ENCODE measurements at places on chromosomes 4 and X. TPM values are rescaled to one million over a fixed set of nuclear protein-coding genes. Genes with fewer than 3 reads are reported as not detected.

Gene RNF175
- total RNA-seq = not detected

GRCh38 chr4:17398035-17398434 lies 113.9 kb downstream of the QDPR start:
- no peak for DNase-seq
- H3K4me1 ChIP-seq = no peaks in the 10 kb centered on the region
- no peak overlapping the region for H3K27ac ChIP-seq
- no peaks in the 10 kb centered on the region for H3K27me3 ChIP-seq

Gene CDX4
- total RNA-seq = not detected

Gene WDR17
- 3.9 TPM for total RNA-seq

Gene JAKMIP1
- 4.6 TPM for total RNA-seq

- H3K27ac ChIP-seq = no peak overlapping the region
- H3K4me3 ChIP-seq = no peak overlapping the region
- H3K36me3 ChIP-seq = no peaks in the 10 kb centered on the region
Measured at GRCh38 chrX:103343105-103343504, 13.1 kb downstream of the TCEAL7 start.

DNA sequence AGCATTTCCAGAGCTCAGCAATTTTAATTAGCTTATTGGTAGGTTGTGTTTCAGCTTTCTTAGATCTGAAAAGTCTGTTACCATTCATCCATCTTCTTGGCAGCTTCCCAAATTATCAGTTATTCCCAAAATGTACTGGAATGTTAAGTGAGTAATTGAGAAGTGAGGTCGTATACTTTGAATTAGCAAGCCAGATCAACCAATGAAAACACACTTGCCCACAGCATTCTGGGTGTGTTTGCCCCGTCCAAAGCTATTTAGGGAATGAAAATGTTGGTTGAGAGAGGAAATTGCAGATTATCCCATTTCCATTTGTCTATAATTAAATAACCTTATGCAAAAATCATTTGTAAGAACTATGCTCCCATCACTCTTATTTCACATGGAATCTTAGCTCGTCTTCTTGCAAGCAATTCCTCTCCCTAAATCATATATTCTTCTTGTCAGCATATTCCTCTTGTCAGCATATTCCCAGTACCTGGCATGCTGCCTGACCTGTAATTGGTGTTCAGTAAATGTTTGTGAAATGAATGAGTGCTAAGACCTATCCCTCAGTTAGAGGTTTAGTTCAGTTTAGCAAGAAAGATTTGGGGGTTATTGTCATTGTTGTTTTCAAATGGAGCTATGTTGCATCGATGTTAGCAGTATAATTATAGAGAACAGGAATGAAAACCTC lies 23.3 kb upstream of the ANTXR2 start:
- no peak overlapping the region for H3K4me3 ChIP-seq
- H3K27ac ChIP-seq = no peak overlapping the region
- H3K27me3 ChIP-seq = no peaks in the 10 kb centered on the region
- DNase-seq = no peak
- no peaks in the 10 kb centered on the region for H3K4me1 ChIP-seq

DNA sequence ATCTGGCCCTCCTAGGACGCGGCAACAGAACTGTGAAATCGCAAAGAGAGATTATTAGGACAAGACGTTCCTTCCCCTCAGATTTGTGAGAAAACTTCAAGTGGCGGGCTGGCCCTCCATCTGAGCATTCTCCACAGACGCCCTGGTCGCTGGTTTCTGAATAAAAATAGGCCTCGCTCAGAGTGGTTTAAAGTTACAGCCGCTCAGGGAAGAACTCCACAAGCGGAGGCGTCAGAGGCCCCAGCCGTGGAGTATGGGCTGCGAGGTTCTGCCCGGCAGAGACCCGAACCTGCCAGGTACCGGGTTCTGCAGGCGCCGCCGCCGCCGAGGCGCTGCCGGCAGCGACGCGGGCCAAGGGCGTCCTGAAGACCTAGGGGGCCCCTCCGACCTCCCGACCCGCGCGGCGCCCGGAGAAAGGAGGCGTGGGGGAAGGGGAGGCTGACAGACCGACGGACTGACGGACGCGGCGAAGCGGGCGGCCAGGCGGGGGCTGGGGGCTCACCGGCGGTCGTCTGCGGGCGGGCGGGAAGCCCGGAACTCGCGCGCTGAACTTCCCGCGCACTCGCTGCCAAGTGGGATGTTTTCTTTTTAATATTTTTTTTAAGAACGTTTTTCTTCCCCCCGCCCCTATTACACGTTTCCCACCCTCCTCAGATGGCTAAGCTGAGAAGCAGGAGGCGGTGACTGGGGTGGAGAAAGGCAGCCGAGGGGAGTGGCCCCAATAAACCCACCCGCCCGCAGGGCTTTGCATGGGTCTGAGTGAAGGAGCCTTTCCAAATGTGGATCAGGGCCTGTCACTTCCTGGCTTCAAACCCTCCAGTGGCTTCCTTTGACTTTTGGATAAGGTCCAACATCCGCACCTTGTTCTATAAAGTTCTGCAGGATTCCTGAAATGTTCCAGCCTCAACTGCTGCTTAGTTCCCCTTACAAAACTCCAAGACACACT lies at the start of gene PABPC4L:
PABPC4L (minus strand) TSS at position 574 of the 946 bp plus-strand sequence. CDS start 770 bp downstream, outside the sequence.
- DNase-seq = peak; percentile 18
- H3K27me3 ChIP-seq = peaks cover 3% of the 10 kb centered on the region
- no peaks in the 10 kb centered on the region for H3K4me1 ChIP-seq
- peak within 1 kb of the TSS; percentile 67 for H3K27ac ChIP-seq
- H3K36me3 ChIP-seq = no peaks in the 10 kb centered on the region
- no peak within 1 kb of the TSS for H3K4me3 ChIP-seq

Gene SYAP1
- 106 TPM for total RNA-seq

GRCh38 chr4:168854350-168854921 lies 155.6 kb downstream of the CBR4 start:
- H3K4me3 ChIP-seq = no peak overlapping the region
- no peak for DNase-seq
- H3K27me3 ChIP-seq = no peaks in the 10 kb centered on the region
- no peaks in the 10 kb centered on the region for H3K36me3 ChIP-seq
- H3K4me1 ChIP-seq = peaks cover 8% of the 10 kb centered on the region

Gene CENPVL2
- total RNA-seq = not detected

Gene TSC22D3
- 474 TPM for total RNA-seq

DNA sequence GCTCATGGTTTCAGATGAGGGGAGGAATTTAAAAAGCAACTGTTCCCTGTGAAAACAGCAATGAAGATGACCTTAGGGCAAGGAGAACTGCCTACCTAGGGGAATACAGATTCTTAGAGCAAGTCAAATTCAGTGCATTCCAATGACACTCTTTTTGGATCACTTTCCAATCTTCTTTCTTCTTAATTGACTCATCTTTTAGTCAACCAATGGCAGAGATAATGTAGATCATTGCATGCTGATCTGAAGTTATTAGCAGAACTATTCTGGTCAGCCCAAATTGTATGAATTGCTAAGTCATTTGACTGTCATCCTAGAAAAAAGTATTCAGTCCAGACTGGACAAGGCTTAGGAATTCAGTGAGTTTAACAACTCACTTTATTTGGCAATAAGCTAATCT lies 12.6 kb upstream of the NR3C2 start:
- no peaks in the 10 kb centered on the region for H3K4me1 ChIP-seq
- no peaks in the 10 kb centered on the region for H3K27me3 ChIP-seq
- no peaks in the 10 kb centered on the region for H3K36me3 ChIP-seq

DNA sequence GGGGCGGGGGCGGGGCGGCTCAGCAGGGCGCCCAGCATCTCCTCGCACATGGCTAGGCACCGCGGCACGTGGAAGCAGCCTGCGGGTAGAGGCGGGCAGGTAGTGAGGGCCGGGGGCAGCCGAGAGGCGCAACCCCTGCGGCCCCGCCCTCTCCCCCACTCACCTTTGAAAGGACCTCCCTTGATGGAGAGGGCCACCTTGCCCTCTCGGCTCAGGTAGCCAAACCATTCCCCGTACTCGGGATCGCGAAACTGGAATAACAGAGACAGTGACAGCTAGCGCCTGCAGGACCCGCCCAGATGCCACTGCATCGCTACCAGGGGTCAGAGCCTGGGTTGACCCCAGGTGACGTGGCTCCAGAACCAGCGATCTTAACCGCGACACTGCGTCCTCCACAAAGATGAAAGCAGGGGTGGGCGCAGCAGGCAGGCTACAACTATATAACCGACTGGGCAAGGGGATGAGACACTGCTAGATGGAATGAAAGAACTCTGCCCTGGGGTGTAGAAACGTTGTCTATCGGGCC lies 552 bp upstream of the NAA10 start:
- DNase-seq = no peak
- no peak overlapping the region for H3K27ac ChIP-seq
- H3K36me3 ChIP-seq = peaks cover 17% of the 10 kb centered on the region
- peaks cover 15% of the 10 kb centered on the region for H3K4me1 ChIP-seq
- no peaks in the 10 kb centered on the region for H3K27me3 ChIP-seq

GRCh38 chrX:63686878-63687714 lies 97.9 kb downstream of the ARHGEF9 start:
- no peak overlapping the region for H3K4me3 ChIP-seq
- H3K27ac ChIP-seq = no peak overlapping the region
- H3K4me1 ChIP-seq = no peaks in the 10 kb centered on the region
- H3K27me3 ChIP-seq = peaks cover 4% of the 10 kb centered on the region

DNA sequence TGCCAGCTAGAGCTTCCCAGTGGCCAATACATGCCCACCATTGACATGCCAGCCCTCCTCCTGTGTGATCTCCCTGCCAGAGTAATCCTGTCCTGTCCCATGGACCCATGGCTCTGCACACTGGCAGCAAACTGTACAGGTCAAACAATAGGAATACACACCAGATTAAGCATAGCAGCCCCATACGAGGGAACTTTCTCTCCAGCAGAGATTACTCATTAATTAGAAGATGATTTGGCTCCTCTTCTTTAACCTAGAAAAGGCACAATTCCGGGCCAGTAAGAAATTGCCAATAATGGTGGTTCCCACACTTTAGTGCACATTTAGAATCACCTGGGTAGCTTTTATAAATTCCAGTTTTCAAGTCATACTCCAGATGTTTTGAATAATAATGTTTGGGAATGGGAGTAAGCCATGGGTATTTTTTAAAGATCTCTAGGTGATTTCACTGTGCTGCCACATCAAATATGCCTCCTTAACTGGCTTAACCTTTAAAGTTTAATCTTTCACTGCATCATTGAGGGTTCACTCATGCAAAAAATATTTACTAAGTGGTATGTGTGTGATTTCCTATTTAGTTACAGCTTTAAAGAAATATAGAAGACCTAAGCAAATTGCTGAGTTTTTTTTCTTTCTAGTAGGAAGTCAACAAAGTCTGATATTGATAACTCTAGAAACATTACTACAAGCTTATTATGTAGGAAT lies 277.6 kb upstream of the NWD2 start:
- no peaks in the 10 kb centered on the region for H3K36me3 ChIP-seq
- no peak for DNase-seq
- no peak overlapping the region for H3K4me3 ChIP-seq
- H3K27me3 ChIP-seq = no peaks in the 10 kb centered on the region
- H3K4me1 ChIP-seq = no peaks in the 10 kb centered on the region

DNA sequence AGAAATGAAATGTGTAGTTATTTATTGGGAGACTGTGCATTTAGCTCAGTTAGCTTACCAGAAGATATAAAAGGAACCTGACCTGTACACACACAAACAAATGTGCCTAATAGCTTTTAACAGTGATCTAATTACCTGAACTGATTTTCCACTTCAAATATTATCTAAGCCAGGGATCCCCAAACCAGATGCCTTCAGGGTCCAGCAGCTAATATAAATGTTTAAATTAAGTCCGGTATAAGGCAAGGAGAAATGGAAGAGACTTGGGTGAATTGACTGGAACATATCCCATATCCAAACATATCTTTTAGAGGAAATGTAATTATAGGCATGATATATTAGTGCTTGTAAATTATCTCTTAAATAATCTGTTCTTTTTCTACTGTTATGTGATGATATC lies 66.7 kb downstream of the CNKSR2 start:
- no peaks in the 10 kb centered on the region for H3K4me1 ChIP-seq
- H3K36me3 ChIP-seq = no peaks in the 10 kb centered on the region
- H3K4me3 ChIP-seq = no peak overlapping the region
- H3K27me3 ChIP-seq = peaks cover 9% of the 10 kb centered on the region

Gene UGT2B17
- not detected for total RNA-seq

Gene ERAS
- total RNA-seq = 0.11 TPM

DNA sequence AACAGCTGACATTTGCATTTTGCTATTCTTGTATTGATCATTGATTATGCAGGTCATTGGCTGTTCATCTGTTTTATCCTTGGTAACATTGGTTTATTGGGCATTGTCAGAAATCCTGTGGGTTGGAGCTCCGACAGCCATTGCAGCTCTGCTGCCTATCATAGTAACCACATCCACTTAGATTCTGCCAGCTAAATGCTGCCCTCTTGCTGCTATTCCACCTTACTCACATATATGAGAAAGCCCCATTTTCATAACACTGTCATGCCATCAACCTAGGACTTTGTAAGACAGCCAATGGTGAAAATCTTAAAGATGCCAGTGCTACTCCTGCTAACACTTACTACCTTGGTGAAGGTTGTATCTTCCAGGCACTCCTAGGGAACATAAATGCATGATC lies 187.3 kb upstream of the CXCL13 start:
- H3K27me3 ChIP-seq = no peaks in the 10 kb centered on the region
- H3K4me1 ChIP-seq = no peaks in the 10 kb centered on the region
- no peak for DNase-seq

- no peak overlapping the region for H3K27ac ChIP-seq
- no peak for DNase-seq
- H3K4me3 ChIP-seq = no peak overlapping the region
- no peaks in the 10 kb centered on the region for H3K4me1 ChIP-seq
- no peaks in the 10 kb centered on the region for H3K36me3 ChIP-seq
- no peaks in the 10 kb centered on the region for H3K27me3 ChIP-seq
Measured at GRCh38 chr4:187663076-187663475, 332.5 kb upstream of the ZFP42 start.

DNA sequence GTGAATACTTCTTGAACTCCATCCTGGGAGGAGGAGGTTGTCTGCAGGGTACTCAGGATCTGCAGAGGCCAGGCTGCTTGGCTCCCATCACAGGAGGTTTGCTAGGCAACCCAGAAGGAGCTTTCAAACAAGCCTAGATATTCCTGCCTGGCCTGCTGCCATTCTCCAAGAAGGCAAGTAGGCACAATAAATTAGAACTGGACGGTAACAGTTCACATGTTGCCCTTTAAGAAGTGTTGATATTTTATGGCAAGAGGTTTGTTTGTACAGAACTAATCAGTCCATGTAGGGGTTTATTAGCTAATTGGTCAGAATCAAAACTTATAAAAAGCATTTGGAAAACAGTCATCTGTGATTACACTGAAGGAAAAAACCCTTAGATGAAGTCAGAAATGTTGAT lies 39.3 kb downstream of the SYNPO2 start:
- H3K36me3 ChIP-seq = no peaks in the 10 kb centered on the region
- H3K4me1 ChIP-seq = no peaks in the 10 kb centered on the region
- H3K27me3 ChIP-seq = no peaks in the 10 kb centered on the region
- no peak overlapping the region for H3K27ac ChIP-seq

DNA sequence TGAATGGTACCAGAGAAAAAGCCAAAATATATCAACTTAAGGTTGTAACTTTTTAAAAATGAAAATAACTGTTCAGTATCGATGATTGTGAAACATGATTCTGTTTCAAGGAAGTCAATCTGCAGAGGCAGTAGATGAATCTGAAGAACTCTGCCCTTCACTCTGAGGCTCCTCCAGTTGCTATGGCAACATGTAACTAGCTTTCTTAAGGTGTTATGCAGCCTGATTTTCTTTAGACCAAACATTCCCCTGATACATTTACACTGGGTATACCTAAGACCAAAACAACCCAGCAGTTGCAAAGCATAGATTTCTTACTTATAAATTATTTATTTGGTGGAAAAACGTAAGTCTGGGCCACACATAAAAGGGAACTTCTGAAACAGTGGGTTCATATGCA lies 133.6 kb upstream of the RASGEF1B start:
- no peak overlapping the region for H3K27ac ChIP-seq
- no peaks in the 10 kb centered on the region for H3K27me3 ChIP-seq
- no peak for DNase-seq
- H3K4me1 ChIP-seq = no peaks in the 10 kb centered on the region
- no peak overlapping the region for H3K4me3 ChIP-seq
